ENCODE measurements at places on chromosomes 3 and 15.

DNA sequence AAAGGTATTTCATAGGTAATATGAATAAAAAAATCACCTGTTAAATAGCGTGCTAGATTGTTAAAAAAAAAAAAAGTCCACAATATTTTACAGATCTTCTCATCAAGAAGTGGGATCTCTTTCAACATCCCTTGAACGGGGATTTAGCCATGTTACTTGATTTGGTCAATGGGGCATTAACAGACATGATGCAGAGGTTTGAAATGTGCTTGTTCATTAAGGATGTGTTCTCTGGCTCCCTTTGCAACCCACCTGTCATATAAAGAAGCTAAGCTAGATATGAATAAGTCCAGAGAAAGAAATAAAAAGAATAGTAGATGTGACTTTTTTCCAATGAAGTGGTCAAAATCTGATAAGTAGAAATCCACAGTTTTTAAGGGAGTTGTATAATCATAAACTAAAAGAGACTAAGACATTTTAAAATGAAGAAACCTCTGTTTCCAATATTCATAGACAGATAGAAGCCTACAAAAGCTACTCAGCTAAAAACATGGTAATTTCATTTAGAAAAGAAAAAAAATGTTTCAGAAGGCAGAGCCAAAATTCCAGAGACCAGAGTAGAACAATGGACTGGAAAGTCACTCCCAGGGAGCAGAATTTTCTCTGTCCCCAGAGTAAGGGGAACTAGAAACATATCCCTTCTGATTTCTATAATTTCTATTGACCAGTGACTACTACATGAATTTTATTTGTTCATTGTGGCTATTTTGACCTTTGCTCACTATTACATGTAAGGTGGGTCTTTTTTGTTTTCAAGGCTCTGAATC is 79.2 kb downstream of the PLSCR2 start:
- no peak for ATAC-seq

DNA sequence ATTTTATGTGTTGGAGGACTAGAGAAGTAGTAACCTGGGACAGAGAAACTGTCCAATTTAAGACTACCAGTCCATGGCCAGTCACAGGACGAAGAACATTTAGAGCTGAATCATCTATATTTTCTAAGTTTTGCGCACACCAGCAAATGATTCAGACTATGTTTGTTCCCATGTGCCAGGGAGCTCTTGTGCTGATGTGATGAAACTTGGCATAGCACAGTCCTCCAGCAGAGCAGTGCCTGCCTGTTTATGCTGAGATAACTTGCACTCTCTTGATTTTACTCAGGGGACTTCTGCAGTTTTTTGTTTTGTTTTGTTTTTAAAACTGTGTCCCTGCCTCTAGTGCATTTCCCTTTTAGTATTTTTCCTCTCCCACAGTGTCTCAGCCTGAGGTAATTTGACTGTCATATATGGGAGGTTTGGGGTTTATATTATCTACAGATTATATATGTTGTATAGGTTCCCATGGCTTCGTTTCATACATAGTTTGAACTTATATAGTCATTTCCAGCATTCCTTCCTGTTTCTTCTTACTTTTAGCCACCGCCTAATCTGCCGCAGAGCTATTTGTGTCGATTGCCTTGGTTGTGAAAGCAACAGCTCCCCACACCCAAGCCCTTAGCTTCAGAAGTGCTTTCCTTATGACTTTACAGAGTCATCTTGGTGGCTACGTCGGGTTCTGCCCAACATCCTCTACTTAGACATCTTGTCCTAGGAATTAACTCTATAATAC is 45.5 kb downstream of the PPM1L start:
- ATAC-seq = peak; percentile 56

GRCh38 chr15:48451241-48451640 is 120.0 kb downstream of the DUT start:
- ATAC-seq = no peak

DNA sequence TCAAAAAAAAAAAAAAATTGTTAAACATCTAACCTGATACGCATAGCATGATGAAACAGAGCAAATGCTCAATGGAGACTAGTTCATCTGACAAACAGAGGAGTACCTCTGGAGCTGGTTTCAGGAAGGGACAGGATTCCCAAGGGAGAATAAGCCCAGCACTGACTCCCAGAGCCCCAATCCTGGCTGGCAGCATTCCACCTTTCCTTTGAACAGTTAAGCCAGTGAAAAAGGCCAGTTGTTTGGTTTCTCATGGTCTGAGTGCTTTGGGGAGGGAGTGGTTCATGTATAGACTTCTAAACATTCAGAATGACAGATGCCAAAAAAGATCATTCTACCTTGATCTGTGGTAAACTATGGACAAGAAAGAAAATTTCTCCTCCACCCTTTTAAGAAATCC is 277.9 kb upstream of the RARB start:
- no peak for ATAC-seq

All from activated CD4-positive, CD25-positive, alpha-beta regulatory T cell treated with anti-CD3 and anti-CD28 coated beads, Interleukin-2, amount 50 U/mL, for 24 hours (primary cell).